ENCODE measurements at places on chromosomes 7 and 10.
A peak's percentile ranks its signal among the peaks of the same experiment; 100 is the strongest.

GRCh38 chr10:109765838-109766237 lies 157.5 kb downstream of the XPNPEP1 start:
- no peak for DNase-seq

- no peak for DNase-seq
Measured at GRCh38 chr7:42910306-42910705, 1.6 kb downstream of the C7orf25 start.

- no peak for DNase-seq
Measured at GRCh38 chr7:159139639-159140038, 5.0 kb downstream of the VIPR2 start.

DNA sequence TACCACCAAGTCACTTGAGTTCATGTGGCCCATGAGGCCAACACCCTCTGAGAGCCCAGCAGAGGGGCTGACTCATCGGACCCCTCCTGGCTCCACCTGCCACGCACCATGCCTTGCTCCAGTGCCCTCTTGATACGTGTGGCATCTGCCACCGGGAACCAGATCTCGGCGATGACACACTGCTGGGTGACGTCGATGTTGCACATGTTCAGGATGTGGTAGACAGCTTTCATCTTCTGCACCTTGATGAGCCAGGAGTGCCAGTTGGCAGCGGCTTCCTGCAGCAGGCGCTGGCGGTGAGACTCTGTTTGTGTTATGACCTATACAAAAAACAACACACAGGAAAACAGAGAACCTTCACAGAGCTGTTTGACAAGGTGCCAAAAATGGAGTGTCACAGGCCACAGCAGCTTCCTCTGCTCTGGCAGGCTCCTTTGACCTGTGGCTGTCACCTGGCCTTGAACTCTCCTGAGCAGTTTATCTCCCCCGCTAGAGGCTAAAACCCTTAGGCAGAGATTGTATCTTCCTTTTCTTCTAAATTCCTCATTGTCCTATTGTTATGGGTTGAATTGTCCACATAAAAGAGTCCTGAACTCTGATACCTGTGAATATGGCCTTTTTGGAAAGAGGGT lies 45.2 kb upstream of the TMEM213 start:
- DNase-seq: peak; percentile 95

GRCh38 chr10:24341371-24341770 lies 132.4 kb downstream of the KIAA1217 start:
- no peak for DNase-seq

GRCh38 chr10:74035303-74035702 lies 37.4 kb downstream of the VCL start:
- no peak for DNase-seq

- DNase-seq: no peak
Measured at GRCh38 chr10:1372212-1372611, 316.0 kb downstream of the WDR37 start.

DNA sequence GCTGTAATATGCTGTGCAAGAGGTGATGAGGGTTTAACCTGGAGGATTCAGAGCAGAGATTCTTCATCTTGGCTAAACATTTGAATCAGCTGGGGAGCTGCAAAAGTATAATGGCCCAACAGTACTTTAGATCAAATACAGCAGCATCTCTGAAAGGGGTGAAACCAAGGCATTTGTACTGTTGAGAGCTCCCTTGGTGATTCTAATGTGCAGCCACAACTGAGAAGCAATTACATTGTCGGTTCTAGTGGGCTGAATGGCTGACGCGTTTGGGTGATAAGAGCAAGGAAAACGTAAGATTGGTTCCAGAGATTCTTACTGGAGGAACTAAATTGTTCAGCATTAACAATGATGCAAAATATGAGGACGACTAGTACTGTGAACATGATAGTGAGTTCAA lies 269.7 kb downstream of the AGMO start:
- no peak for DNase-seq

GRCh38 chr7:64793106-64793755 lies 997 bp upstream of the ZNF138 start:
- DNase-seq: no peak

GRCh38 chr10:103915796-103916195 lies 2.2 kb downstream of the STN1 start:
- no peak for DNase-seq

- no peak for DNase-seq
Measured at GRCh38 chr10:57798830-57799229, 468.9 kb downstream of the IPMK start.

- DNase-seq: no peak
Measured at GRCh38 chr7:40697653-40698052, 562.8 kb downstream of the SUGCT start.

- DNase-seq: no peak
Measured at GRCh38 chr10:24737001-24737400, 13.3 kb upstream of the ARHGAP21 start.

GRCh38 chr7:5549096-5549763 lies 125.6 kb upstream of the TNRC18 start:
- peak; percentile 89 for DNase-seq

- no peak for DNase-seq
Measured at GRCh38 chr7:134535919-134536299, 8.5 kb downstream of the AKR1B10 start.

DNA sequence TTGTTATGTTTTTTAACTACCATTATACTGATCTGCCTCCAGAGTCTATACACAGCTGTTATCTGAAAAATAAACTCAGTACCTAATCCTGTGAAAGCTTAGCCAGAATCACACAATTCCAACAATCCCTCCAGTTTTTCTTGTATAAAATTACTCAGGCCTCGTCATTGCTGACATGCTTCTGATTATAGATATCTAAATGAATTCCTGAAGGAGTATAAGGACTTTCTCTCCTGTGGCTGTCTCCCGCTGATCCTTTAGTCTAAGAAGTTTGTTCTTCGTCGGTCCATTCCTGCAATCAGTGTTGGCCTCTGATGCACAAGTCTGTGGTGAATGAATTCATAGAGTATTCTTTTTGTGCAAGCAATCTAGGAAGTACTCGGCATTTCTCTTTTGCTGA lies 288.9 kb upstream of the SEMA3C start:
- no peak for DNase-seq

DNA sequence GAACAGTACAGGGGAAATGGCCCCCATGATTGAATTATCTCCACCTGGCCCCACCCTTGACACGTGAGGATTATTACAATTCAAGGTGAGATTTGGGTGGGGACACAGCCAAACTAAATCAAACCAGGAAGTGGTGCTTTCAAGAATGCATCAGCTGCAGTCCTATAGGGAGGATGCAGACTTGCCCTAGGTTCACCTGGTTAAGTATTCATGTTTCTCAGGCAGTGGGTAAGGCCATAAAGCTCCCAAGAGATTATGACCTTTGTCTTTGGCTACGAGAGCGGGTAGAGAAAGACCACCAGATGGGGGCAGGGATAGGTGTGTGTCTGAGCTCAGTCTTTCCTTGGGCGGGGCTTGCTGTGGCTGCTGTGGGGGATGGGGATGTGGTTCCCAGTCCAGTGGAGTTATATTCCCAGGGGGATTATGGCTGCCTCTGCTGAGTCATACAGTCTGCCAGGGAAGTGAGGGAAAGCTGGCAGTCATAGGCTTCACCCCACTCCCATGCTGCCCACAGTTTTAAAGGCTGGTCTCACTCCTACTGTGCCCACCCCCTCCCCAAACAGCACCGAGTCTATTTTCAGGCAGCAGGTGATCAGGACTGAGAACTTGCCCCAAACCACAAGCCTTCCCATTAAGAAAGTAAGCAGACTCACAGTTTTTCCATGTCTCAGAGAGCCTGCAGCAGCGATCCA lies 8.4 kb upstream of the R3HCC1L start:
- peak; percentile 64 for DNase-seq

GRCh38 chr7:55132890-55133551 lies 114.2 kb downstream of the EGFR start:
- DNase-seq: peak; percentile 99

DNA sequence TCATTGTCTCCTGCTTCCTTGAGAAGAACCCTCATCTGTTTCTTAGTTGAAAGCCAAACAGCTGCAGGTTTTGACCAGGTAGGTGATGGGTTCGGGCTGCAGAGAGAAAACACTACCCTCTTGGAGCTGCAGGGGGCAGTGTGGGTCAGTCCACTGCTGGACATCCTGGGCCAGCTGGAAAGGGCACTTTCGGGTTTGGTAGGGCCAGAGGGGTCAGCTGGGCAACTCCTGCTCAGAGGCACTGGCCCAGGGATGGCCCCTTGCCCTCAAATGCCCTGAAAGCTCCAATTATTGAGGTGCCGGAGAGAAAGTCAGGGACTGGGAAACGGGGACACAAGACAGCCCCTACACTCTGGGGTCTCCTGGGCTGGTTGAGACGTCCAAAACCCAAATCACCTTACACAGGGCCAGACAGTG lies 90.7 kb downstream of the MKI67 start:
- DNase-seq: no peak

- DNase-seq: no peak
Measured at GRCh38 chr7:44979481-44980392, 922 bp upstream of the MYO1G start.

DNA sequence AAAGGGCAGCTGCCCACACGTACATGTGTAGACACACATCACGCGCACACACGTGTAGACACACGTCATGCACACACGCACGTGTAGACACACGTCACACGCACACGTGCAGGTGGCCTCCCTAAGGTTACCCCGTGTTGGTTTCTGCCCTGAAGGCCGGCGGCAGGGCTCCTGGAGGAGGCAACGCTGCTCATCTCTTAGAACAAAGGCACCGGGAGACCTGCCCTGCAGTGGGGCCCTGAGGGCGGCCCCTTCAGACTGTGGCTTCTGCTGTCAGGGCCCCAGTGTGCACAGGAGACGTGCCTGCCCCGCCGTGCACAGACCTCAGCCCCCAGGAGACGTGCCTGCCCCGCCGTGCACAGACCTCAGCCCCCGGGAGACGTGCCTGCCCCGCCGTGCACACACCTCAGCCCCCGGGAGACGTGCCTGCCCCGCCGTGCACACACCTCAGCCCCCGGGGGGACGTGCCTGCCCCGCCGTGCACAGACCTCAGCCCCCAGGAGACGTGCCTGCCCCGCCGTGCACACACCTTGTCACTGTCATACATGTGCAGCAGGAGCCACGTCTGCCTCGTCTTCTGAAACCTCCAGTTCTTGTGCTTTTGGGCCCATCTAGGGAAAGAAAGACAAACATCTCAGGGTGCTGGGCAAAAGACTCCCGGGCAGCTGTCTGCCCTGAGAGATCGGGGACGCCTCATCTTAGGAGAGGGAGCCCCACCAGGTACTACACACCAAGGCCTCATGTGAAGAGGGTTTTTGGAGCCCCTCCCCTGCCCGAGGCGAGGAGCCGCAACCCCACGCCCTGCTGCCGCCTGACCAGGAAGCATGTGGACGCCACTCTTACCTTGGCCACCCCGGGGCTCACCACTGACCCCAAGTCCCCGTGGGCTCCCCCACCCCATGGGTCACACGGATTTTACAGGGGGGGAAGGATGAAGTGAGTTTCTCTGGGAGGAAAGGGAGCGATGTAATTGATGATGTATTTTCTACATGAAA lies 17.3 kb downstream of the CYP2W1 start:
- no peak for DNase-seq

- no peak for DNase-seq
Measured at GRCh38 chr7:91553410-91553895, 289.2 kb downstream of the FZD1 start.

DNA sequence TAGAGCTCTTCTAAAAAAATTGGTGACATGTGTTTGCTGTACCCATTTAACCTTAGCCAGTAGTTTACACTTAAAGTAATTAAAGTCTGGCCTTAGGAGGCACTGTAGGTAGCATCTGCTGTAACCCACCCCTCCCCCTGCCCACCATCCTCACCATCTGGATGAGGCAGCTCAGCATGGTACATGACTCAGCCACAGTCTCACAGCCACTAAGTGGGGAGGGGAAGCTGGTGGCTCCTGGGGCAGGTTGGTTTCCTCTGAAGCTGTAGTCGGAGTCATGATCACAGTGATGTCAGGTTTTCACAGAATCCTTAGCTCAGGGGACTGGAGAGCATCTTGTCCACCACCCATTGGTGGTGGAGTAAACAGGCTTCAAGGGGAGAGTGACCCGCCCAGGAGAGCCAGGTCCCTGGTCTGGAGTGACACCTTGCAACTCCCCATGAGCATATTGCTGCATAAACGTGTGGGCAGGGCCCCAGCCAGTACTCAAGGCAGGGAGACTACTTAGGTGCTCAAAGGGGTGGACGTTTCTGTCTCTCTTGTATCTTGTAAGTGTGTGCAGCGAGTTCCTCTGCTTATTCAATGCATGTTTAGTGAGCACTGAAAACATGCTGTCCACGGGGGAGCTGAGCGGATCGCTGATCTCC lies 125.9 kb downstream of the GRK5 start:
- peak; percentile 60 for DNase-seq

GRCh38 chr10:67763499-67764011 lies 67.6 kb upstream of the CTNNA3 start:
- DNase-seq: peak; percentile 41

DNA sequence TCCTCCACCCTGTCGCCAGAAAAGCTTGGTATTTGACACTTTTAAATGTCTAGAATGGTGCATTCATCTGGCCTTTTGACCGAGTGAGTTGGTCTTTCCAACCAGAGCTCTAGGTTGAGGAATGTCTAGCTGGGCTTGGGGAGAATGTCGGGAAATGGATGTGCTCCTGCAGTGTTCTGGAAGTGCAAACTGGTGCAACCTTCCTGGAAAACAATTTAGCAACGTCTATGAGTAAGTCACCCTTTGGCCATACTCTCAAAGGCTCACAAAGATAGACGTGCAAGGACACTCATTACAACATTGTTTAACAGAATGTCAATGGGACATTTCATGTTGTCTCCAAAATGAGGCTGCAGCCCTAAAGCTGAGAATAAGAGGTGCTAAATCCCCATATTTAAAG lies 12.2 kb upstream of the NMT2 start:
- peak; percentile 8 for DNase-seq

- DNase-seq: no peak
Measured at GRCh38 chr7:104973227-104973626, 40.8 kb upstream of the KMT2E start.

GRCh38 chr10:77667426-77668324 lies 30.1 kb upstream of the KCNMA1 start:
- no peak for DNase-seq

DNA sequence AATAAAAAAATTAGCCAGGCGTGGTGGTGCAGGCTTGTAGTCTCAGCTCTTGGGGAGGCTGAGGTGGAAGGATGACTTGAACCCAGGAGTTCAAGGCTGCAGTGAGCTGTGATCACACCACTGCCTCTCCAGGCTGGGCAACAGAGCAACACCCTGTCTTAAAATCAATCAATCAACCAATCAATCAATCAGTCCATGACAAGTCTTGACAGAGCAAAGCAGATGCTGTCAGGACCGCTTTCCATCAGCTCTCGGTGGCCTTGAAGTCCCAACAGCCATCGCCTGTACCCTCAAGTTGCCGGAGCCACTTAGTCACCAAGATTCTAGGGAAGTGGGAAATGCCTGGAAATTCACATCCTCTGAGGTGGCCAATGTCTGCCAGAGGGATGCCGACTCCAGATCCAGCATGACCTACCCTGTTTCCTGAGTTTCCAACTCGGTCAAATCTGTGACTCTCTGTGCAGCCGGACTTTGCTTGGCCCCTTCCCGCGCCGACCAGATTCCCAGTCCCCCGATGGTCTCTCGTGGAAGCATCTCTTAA lies 871 bp upstream of the CCL24 start:
- DNase-seq: no peak

DNA sequence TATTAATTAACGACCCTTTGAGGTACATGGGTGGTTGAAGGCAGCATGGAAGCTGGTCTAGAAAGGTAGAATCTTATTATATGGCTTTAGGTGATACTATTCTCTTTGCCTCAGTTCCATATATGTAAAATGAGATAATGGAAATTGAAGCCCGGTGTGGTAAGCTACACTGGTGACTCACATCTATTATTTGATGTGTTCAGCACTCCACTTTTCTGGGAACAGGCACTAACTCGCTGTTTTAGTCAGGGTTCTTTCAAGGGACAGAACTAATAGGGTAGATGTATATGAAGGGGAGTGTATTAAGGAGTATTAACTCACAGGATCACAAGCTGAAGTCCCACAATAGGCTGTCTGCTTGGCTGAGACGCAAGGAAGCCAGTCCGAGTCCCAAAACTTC lies 4.4 kb upstream of the TRUB1 start:
- DNase-seq: peak; percentile 20
